ENCODE measurements at places on chromosomes 4 and X. TPM values are rescaled to one million over a fixed set of nuclear protein-coding genes. Genes with fewer than 3 reads are reported as not detected.

Gene RHOXF2B
- total RNA-seq: not detected

Gene PAGE2B
- total RNA-seq: not detected

Gene FANCB
- total RNA-seq: 15.2 TPM

Gene CETN2
- 135 TPM for total RNA-seq

Gene C4orf36
- total RNA-seq: 2.9 TPM

Gene TRIM61
- not detected for total RNA-seq

Gene SPANXC
- total RNA-seq: not detected

Gene MAGEE2
- not detected for total RNA-seq

Gene TBC1D25
- total RNA-seq: 8.6 TPM

Gene LAGE3
- 109 TPM for total RNA-seq

Gene CXCL3
- not detected for total RNA-seq

Gene HSFX3
- not detected for total RNA-seq

Gene GUCY1A1
- 0.05 TPM for total RNA-seq

Gene PAGE4
- total RNA-seq: not detected

Gene FAM47C
- total RNA-seq: not detected

Gene EMCN
- total RNA-seq: not detected

Gene IRS4
- not detected for total RNA-seq

Gene CYBB
- 0.19 TPM for total RNA-seq

Gene GRIA3
- not detected for total RNA-seq

Gene CCDC110
- total RNA-seq: 2.3 TPM

Gene GAB3
- 0.83 TPM for total RNA-seq

Gene PCDH10
- 18.9 TPM for total RNA-seq

Gene MYOZ2
- total RNA-seq: 0.10 TPM

Gene RRH
- total RNA-seq: not detected

Gene AWAT2
- total RNA-seq: not detected

Gene STBD1
- total RNA-seq: 2.8 TPM

Gene AR
- total RNA-seq: 3.6 TPM

Gene ERVMER34-1
- total RNA-seq: not detected

Gene HMX1
- not detected for total RNA-seq

Gene FAM149A
- total RNA-seq: 5.6 TPM

Gene TRIM75
- not detected for total RNA-seq

Gene NAP1L3
- total RNA-seq: 1.5 TPM

Gene ENOX2
- 4.0 TPM for total RNA-seq

Gene CLDN22
- total RNA-seq: not detected

Gene TKTL2
- not detected for total RNA-seq

Gene TENM3
- total RNA-seq: 87.7 TPM

Gene CXorf66
- not detected for total RNA-seq

All from A172 (cell line).